C1 segment of cervical spinal cord (tissue), 14 donors: ENCODE measurements at places on chromosomes 3 and 15.

DNA sequence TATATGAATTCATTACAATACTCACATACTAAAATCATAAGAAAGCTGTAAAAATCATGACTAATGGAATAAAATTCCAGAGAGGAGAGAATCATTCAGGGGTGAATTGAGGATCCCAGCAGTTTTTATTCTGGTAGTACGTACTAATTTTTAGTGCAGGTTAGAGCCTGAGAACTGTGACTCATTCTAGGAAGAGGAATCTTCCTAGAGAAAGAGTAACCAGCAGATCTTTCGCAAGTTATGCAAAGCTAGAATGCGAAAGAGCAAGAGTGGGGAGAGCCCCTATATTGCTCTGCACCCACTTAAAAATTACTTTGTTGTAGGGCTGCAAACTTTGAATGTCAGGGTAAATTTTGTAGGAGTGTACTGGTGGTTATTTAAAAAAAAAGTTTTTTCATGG, 303.6 kb upstream of the ARPP21 start:
- no peak for DNase-seq

- DNase-seq, result no peak
Observed at GRCh38 chr3:188888321-188889053, 283.3 kb upstream of the TPRG1 start.

DNA sequence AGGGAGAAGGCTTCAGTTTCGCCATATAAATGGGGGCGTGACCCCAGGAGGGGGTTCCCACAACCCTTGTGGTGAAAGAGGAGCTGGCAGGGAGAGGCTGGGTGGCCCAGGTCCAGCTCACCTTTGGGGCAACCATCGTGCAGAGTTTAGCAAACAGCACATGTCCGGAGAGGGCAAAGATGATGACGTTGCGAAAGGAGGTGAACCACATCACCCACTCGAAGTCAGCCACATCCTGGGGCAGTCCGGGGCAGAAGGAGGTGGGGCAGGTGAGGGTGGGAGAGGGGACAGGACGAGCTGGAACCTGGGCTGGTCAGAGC, 3.7 kb downstream of the HHATL start:
- DNase-seq, result no peak

GRCh38 chr3:42195879-42196330, 70.1 kb downstream of the CCK start:
- DNase-seq, result no peak

- DNase-seq, result no peak
Observed at GRCh38 chr15:65259367-65259797, 27.3 kb downstream of the PARP16 start.

GRCh38 chr3:151896246-151897012, 23.0 kb downstream of the SUCNR1 start:
- no peak for DNase-seq

GRCh38 chr3:187970106-187970505, 183.9 kb upstream of the LPP start:
- no peak for DNase-seq

DNA sequence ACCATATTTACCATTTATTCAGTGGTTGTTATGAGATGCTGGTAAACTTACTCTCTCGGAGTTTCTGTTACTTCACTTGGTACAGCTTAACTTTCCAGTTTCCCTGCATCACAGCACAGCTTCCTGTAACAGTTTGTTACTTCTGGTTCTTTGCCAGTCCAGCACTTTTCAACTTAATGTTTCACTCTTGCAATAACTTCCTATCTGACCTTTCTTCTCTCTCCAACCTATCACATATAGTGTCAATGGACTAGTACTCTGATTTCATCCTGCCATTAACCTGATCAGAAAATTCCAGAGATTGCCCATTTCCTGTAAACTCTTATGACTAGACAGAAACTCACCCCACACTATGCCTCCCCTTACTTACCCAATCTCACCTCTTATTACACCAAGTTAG, 3.9 kb upstream of the ATP11B start:
- DNase-seq, result no peak

GRCh38 chr15:48828906-48829305, 18.0 kb upstream of the CEP152 start:
- no peak for DNase-seq

GRCh38 chr3:128623762-128624176, 26.8 kb downstream of the RPN1 start:
- no peak for DNase-seq

DNA sequence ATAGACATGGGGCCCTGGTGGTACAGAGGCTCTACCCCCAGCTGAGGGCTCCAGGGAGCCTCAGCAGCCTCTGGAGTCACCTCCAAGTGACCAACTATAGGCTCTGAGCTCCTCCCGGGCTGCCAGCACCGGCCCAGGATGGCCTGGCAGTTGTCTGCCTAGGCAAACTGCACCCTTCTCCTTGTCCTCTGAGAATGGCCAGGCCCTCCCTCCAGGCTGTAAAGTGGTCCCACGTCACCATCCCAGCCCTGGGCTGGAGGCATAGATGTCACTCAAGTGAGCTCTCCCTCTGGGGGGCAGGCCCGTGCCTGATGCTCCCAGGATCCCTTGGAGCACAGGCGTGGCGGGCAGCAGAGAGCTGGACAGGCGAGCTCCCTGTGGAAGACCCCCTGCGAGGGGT, 120.1 kb downstream of the SEC22A start:
- DNase-seq, result no peak

DNA sequence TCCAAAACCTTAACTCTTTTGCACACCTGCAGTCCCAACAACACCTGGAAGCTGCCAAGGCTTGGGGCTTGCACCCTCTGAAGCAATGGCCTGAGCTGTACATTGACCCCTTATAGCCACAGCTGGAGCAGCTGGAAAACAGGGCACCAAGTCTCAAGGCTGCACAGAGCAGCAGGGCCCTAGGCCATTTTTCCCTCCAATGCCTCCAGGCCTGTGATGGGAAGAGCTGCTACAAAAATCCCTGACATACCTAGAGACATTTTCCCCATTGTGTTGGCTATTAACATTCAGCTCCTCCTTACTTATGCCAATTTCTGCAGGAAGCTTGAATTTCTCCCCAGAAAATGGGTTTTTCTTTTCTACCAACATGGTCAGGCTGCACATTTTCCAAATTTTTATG, 231.0 kb downstream of the ZMAT3 start:
- DNase-seq, result no peak

DNA sequence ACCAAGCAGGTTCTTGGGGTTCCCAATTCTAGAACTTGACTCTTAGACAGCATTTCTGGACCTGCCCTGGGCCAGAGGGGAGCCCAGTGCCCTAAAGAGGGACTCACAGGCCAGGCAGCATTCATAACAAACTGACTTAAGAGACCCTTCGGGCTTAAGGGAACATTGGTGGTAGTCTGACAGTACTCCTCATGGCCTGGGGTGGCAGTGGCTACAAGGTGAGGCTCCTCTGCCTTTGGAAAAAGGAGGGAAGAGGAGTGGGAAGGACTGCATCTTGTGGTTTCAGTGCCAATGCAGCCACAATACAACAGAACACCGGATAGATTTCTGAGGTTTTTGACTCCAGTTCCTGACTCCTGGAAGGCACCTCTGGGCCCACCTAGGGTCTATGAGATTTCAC, 172.2 kb upstream of the STRIT1 start:
- DNase-seq, result no peak

- no peak for DNase-seq
Observed at GRCh38 chr3:161314836-161315395, 56.4 kb downstream of the SPTSSB start.

DNA sequence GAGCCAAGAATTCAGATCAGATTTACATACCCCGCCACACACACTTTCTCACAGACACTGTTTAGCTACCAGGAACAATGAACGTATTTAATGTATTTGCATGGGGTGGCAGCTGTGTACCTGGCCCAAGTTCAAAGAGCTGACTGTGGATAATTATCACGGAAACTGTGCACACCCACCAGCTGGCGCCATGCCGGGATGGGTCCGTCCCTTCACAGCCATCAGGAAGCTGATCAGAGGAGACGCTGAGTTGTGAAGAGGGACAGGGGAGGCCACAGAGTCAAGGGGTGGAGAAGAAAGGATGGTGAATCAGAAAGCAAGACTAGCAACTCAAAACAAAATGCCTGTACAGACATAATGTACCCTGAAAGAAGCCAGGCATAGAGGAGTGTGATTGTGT, 13.1 kb upstream of the PLA2G4D start:
- DNase-seq, result no peak

- DNase-seq, result no peak
Observed at GRCh38 chr3:30608598-30608947, 2.2 kb downstream of the TGFBR2 start.

DNA sequence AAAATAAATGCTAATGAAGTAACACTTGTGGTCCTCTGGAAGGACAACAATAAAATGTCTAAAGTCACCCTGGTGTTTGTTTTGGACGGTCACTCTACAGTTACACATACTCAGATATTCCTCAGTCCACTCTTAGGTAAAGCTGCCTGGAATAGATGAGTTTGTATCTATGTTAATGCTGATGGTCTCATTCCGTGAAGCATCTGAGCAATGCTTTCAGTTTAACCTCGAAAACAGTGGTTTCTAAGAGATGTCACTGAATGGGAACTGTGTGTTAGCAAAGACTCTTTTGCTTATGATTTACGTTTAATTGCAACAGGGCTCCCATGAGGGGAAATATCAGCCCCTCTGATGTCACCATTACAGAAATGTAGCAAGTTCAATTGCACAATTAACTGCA, 49.1 kb downstream of the FBN1 start:
- no peak for DNase-seq

DNA sequence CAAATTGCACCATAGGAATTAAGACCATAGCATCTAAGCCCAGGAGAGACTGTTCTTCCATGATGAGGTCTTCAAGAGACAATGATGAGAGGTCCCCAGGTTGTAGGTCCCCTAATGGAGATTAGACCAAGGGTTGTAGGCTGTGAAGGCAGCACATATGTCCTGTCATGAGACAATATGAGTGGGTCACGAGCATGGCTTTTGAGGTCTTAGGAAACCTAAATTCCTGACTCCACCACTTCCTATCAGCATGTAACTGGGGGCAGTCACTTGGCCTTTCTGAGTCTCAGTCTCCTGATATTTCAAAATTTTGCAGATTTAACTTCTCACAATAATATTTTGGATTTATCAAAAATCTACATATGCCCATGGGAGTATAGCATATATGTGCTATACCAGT, 31.3 kb downstream of the STAC start:
- DNase-seq, result no peak

- no peak for DNase-seq
Observed at GRCh38 chr15:61929452-61929851, 130.8 kb downstream of the VPS13C start.

- DNase-seq, result no peak
Observed at GRCh38 chr15:90594301-90594738, 64.6 kb downstream of the CRTC3 start.

GRCh38 chr3:42228796-42229195, 37.2 kb downstream of the CCK start:
- DNase-seq, result no peak

DNA sequence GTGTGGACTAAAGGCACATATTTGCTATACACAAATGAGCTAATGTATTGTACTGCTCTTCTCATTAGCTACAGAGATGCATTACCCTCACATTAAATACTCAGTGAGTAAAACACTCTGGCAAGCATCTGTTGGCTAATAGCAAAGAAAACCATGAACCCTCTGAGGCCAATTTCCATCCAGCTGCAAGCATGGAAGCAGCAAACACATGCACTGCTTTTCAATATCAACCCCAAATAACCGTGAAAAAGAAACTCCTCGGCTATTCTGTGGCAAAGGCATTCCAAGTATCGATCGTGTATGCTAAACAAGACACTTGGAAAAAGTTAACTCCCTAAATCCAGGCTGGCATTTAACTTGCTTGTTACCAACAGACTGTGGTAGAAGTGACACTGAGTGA, 67.0 kb downstream of the PEAK1 start:
- DNase-seq, result no peak

GRCh38 chr15:70264014-70264582, 166.4 kb upstream of the TLE3 start:
- no peak for DNase-seq

DNA sequence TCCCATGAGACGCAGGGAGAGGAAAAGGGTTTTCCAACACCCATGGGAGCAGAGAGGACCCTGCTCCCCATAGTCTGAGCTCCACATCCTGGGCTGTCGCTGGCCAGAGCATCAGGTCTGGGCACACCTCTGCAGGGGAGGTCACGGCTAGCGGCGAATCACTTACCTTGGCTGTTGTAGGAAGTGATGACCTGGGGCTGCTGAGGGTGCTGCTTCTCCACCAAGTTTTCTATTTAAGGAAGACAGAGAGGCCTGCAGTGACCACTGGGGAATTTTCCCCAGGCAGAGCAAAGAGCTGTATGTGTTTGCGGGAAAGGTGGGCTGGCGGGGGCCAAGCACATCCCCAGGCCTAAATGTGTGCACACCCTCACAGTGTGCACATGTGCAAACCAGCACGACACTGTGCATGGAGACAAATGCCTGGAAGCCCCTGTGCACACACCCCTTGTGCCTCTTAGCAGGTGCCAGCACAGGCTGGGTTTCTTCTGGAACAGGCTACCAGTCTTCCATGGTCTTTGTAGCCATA, 7.6 kb downstream of the KY start:
- no peak for DNase-seq

GRCh38 chr15:45088801-45089711, 24.9 kb downstream of the DUOX2 start:
- DNase-seq, result no peak

GRCh38 chr15:51335087-51335486, 3.3 kb downstream of the CYP19A1 start:
- DNase-seq, result no peak

GRCh38 chr3:58052373-58053273, 44.4 kb downstream of the FLNB start:
- DNase-seq, result peak; percentile 74

DNA sequence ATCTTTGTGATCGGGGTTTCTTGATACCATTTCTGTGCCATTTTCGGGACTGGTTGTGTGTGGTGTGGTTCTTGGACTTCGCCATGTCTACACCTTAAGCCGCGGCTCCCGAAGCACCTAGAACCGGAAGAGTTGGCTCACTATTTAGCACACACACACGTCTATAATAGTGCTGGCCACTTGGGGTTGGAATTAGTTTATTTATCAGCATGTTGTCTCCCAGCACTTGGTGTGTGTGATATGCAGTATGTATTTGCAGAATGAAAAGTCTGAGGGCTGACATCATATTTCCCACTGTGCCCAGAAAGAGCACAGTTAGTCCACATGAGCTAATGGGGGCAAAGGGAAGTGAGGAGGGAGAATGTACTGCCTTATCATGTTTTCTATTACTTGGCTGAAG, 23.6 kb downstream of the MLH1 start:
- DNase-seq, result no peak

DNA sequence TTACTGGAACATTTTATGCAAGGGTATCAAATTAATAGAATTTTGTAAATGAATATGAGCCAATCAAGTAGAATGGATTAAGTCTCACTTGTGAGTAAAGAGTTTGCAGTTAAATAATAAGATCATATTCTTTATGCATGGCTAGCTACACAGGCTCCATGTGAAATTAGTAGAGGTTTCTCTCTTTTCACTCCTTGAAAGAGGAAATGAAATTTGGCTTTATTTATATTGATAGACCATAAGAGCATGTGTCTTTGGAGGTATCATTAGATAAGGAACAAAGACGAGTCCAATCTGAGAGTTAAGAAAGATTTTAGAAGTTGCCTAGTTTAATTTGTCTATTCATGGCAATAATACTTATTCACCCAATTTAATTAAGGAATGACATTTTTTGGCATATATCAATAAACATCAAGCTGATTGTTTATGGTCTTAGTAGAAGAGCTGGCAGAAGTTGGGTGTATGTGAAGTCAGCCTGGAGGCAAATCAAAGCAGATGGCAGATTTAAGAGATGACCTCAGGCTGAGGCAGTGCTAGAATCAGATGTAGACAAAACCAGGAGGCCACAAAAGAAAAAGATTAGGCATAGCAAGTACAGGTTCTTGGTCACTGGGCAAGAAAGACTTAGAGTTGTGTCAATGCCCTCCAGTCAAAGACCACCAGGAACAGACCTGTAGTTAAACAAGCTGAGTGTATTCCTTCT, 406.5 kb upstream of the ARHGEF26 start:
- no peak for DNase-seq
